CD4-positive, alpha-beta T cell (primary cell): ENCODE measurements at places on chromosomes 5 and 9. TPM values are rescaled to one million over a fixed set of nuclear protein-coding genes. Genes with fewer than 3 reads are reported as not detected.

- peak; percentile 53 for DNase-seq
Measured at GRCh38 chr9:131839281-131840084, 99.6 kb upstream of the RAPGEF1 start.

DNA sequence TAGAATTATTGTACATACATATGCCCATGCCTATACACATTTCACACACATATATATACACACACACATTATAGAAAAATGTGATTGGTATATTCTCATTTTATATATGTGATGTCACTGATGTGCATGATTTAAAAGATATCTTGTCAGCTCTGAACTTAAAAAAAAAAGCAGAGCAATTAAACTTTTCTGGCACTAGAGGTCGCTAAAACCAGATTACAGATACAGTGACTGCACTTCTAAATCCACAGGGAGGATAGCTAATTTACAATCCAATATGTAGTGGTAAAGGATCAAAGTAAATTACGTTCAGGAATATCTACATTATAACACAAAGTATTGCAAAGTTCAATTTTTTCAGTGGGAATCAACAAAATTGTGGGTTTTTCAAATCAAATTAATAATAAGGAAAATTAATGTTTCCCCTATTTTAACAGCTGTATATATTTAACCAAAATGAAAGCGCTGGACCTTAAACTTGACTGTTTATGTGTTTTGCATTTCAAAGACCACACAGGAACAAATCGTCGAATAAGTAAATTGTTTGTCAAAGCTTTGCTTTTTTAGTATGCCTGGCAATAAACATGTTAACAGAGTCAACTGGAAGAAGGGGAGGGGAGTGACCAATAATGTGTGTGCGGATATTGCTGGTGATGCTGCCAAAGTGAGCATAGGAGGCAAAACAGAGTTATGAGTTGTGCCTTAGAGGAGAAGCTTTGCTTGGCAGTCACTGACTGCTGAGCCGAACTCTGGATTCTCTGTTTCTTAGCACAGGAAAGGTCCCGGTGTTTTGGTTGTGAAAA is 1201.4 kb upstream of the C9orf72 start:
- DNase-seq = no peak

DNA sequence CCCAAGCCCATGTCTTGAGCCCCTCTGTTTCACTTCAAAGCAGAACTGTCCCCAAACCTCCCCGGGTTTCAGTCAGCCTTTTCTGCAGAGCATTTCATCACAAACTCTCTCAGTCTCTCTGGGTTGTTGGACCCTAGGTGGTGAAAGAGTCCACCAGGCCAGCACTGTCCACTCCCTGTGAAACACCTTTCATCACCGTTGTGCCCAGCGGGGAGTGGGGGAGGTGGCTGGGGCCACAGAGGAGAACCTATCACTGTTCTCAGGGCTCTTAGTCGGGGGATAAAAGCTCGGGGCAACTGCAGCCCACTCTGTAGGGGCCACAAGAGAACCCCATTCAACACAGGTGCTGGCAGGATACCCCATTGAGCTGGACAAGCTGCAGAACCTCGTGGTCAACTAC is 5.4 kb upstream of the RABL6 start:
- no peak for DNase-seq

DNA sequence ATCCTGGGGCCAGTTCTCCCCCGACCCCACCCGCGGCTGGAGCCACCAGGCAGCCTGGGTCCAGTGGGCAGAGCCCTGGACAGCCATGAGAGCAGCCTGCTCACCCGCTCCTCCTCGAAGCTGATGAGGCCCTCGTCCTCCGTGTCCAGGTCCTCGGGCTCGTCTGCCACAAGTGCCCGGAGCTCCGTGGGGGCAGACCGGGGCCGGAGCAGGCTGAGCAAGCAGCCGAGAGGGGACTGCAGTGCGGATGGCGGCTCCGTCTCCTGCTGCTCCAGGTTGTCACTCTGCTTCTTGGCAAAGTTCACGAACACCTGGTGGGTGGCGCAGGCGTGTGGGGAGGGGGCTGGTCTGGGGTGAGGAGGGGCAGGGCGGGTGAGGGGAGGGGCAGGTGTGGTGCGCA is 11.9 kb upstream of the CLIC3 start:
- no peak for DNase-seq

DNA sequence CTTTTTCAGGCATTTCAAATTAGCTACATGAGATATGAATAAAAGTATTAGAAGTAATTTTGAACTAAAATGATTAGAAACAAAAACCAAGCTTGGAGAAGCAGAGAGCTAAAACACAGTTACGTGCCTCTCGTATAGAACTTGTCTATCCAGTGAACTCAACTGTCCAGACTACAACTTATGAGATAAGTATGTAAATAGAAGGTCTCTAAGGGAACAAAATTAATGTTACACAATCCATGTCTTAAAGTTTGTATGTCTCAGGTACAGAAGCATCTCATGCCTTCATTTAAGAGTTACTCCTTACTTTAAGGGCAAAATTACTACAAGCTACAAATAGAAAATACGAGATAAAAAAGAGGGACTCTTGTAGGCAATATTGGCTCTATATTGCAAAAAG is 316.8 kb downstream of the CETN3 start:
- no peak for DNase-seq

DNA sequence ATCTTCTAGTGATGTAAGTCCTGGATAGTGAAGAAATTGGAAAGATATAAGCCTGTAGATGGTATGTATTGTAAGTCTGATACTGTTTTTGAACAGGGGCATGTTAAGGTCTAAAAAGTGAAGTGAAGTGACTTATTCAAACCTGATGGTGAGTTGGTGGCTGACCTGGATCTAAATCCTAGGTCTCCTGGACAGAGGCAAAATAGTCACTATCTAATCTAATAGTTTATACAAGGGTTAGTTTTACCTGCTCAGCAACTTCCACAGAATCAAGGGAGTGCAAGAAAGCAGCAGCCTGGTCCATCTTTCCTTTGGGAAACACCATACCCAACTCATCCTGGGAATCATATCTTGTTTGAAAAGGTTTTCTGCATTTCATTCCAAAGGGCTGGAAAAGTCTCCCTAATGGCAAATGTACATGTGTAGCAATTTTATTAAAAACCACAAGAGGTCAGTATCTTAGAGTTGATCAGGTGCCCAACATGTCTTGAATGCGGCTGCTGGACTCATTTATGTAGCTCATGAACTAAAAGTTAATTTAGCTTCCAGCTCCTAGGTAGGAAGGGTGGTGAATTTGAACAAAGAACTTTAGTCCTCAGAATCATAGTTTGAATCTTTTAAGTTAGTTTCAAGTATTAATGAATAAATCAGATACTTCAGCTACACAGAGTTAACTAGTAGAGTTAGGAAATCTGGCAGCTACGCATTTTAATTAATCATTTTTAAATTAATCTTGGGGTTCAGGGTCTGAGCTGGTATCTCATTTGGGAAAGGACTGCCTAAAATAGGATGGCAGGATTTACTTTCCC is 26.0 kb downstream of the SKP2 start:
- no peak for DNase-seq

GRCh38 chr5:43191740-43192557 is at the start of gene NIM1K:
NIM1K (plus strand) TSS chr5:43192225; CDS start chr5:43245776, 53,551 bp downstream.
- DNase-seq = peak; percentile 61

- no peak for DNase-seq
Measured at GRCh38 chr9:123876750-123877149, 53.2 kb downstream of the DENND1A start.

GRCh38 chr5:140418862-140419520 is 17.4 kb downstream of the ANKHD1 start:
- no peak for DNase-seq

DNA sequence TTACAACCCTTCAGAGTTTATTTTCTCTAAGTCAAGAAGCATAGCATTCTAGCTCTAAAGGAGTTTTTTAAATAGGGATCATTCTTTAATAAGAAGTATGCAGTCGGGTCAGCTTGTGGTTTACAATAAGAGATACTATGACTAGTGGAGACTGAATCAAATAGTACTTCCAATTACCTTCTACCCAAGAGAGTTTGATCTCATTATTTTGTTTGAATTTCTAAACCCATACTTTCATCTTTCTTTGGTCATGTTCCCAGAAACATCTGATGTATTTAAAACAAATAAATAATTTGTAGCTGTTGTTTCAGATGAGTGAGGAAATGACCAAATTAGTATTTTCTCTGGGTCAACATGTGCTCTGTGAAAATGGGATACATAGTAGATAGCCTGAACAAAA is 160.2 kb upstream of the CDH6 start:
- no peak for DNase-seq

DNA sequence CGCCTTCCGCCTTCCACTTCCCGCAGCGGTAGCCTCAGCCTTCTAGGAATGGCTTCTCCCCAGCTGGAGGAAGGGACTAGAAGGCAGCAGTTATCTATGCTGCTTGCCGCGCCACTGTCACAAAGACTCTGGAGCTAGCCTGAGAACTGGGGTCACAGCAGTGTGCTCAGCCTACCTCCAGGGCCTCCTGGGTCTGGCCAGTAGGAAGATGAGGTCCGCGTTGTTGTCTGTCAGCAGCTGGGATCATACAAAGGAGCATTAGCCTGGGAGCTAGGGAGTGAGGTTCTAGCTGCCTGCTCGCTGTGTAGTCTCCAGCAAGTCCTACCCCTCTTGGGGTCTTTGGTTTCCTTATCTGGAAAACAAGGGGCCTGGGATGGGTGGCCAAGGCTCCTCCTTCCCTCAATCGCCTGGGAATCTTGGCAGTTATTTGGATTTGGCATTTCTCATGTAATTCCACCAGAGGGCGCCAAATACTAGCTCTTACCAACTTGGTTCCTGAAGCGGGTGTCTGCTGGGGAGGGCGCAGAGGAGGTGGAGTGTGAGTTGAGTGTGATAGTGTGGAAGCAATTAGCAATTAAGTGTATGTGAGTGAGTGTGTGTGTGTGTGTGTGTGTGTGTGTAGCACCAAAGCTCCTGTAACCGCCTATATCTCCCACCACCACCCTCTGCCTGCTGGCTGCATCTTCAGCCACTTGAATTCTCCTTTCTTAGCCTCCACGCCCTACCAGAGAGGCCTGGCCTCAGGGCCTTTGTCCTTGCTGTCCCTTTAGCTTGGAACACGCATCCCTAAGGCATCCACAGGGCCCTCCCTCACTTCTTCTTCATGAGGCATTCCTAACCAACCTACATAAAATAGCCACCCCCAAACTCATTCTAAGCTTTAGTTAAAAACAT is 97.1 kb downstream of the ENTREP1 start:
- DNase-seq = peak; percentile 68

DNA sequence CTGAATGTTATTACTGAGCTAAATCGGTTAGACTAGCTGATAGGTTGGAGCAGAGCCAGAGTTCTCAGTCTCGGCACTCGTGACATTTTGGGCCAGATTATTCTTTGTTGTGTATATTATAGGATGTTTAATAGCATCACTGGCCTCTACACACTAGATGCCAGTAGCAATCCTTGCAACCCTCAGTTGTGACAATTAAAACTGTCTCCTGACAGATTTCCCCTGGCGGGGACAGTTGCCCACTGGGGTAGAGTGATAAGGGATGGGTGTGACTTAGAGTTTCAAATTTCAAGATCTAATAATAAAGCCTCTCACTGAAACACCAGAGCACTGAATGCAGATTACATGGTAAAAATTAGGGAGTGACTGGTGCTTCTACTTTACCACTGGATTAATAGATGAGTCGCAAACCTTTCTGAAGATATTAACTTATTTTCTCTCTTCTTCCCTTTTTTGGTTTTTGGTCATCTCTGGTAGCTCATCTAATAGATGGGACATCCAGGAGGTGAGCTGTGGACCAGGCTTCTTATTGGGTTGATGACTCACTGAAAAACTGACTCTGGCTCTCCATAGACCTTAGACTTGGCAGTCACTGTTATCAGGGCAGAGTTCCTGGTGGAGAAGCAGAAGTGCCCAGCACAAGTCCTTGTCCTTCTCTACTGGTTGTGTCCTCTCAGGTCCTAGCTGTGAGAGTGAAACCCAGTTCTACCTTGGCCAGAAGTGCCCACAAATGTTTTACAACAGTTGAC is 150.3 kb downstream of the UNC13B start:
- DNase-seq = no peak

GRCh38 chr5:170217831-170218230 is 15.0 kb upstream of the C5orf58 start:
- DNase-seq = no peak

DNA sequence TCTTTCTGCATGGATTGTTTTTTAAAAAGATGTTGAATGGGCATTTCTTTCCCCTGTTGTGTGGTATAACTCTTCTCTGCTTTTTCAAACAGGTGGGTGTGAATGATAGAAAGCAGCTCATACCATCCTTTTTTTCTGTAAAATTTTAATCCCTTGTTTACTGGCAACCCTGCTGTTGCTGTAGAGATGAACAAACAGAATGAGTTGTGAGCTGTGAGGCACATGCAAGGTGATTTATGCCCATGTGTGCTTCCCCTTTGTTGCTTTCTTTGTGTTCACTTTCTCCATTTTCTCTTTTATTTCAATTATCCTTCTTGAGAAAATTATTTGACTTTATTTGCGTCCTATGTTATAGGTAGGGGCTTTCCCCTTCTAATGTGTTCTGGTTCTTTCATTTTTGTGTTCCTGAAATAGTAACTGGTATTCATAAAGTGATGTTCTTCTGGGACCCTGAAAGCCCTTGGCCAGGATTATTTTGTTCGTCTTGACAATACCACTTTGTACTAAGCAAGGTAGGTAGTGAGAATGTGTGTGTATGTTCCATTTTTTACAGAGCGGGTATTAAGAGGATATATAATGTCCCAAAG is 79.9 kb downstream of the AOPEP start:
- DNase-seq = no peak

DNA sequence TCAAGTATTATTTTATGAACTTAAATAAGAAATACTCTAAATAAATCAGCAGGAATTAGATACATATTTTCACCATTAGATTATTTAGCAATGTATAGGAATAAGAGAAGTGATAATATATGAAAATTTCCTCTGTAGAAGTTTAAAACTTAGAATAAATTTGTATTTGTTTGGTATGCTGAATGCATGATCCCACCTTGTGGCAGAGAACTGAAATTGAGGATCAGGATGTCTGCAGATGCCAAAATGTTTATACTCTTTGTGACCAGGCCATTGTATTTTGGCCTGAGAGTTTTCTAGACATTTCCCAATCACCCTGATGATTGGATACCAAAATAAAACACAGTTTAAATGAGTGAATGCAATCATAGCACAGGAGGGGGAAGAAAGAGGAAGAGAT is 6.3 kb downstream of the TYRP1 start:
- DNase-seq = no peak

DNA sequence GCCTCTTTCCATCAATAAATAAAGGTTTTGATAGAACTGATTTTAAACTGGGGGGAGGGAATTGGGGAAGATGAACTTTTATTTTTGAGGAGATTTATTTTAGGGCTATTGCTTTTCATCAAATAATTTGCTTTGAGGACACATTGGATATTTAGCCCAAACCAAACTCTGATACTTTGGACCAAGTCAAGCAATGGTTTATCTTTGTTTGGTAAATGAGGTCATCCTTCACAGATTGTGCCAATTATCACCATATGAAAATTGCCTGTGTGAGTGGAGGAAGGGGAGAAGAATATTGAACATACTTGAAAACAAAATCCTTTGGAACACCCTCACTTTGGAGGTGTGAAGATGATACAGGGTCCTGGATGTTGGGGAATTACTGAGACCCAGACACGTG is 176.9 kb upstream of the CD180 start:
- DNase-seq = no peak

GRCh38 chr9:22645893-22646292 is 199.3 kb downstream of the DMRTA1 start:
- no peak for DNase-seq

GRCh38 chr5:55681301-55681700 is 30.8 kb downstream of the SLC38A9 start:
- no peak for DNase-seq

The CDKN2B gene
- total RNA-seq = not detected

The RNF183 gene
- total RNA-seq = not detected

The LRRC8A gene
- total RNA-seq = 35.8 TPM

The TRIP13 gene
- total RNA-seq = 0.66 TPM

The NMUR2 gene
- total RNA-seq = not detected

The ANKRD33B gene
- 0.99 TPM for total RNA-seq

The LRRC26 gene
- not detected for total RNA-seq

The CARD6 gene
- 0.53 TPM for total RNA-seq

The ASTN2 gene
- 2.3 TPM for total RNA-seq

The KYAT1 gene
- 4.7 TPM for total RNA-seq
